Activated T-cell treated with anti-CD3 and anti-CD28 coated beads, Interleukin-2, amount 50 U/mL, for 48 hours (primary cell): ENCODE measurements at places on chromosomes 2 and 18.
A peak's percentile ranks its signal among the peaks of the same experiment; 100 is the strongest.

DNA sequence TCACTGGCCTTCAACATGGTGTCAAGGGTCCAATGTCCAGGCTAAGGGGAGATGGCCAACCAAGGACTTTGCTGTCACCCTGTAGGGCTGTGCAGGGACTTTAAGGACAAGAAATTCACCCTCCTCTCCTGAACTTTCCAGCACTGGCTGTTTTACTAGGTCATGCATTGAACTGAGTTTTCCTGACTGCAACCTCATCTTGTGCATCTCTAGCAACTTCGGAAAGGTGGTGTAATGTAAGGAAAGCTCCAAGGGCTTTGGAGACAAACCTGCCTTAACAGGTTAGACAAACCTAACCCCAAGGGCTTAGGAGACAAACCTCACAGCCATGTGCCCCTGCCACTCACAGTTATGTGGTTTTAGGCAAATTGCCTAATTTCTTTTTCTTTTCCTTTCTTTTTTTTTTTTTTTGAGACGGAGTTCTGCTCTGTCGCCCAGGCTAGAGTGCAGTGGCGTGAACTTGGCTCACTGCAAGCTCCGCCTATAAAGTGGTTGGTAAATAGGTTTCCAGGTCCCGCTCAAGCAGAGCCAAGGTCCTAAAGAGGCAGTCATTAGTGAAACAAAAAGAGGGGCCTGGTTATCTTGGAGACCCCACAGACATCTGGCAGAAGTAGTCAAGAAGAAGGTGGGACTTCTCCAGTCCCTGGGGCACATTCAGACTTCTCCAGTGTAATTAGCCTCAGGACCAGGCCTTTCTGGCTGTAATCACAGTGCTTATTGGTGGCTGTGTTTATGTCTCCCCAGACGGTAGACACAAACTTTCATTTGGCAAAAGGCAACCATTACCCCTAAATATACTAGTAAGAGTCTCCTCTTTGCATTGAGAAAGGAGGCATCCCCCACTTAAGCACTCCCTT, 37.6 kb upstream of the PMAIP1 start:
- DNase-seq = no peak

GRCh38 chr2:166643980-166644379, 149.9 kb upstream of the SCN7A start:
- no peak for DNase-seq

DNA sequence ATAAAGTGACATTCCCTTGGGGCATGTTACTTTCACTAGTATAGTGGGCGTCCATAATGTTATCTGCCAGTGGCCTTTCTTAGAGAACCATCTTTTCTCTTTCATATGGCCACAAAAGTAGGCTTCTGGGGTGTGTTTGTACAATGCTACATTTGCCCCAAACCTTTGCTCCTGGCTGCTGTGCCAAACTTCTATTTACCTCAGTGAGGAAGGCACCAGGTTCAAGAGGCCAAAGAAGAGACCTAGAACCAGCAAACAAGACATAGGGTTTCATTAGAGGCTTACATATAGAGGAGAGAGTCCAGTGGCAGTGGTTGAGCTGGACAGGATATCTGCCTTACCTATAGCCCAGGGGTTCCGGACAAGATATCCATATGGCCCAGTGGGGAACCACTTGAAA, 48.5 kb downstream of the CPO start:
- DNase-seq = no peak

GRCh38 chr2:58207189-58207588, 33.9 kb downstream of the FANCL start:
- no peak for DNase-seq

GRCh38 chr2:49294225-49294624, 139.9 kb upstream of the FSHR start:
- no peak for DNase-seq

- DNase-seq = no peak
Observed at GRCh38 chr2:217714287-217714751, 288.5 kb downstream of the TNS1 start.

GRCh38 chr18:9835825-9836224, 49.9 kb upstream of the TXNDC2 start:
- no peak for DNase-seq

DNA sequence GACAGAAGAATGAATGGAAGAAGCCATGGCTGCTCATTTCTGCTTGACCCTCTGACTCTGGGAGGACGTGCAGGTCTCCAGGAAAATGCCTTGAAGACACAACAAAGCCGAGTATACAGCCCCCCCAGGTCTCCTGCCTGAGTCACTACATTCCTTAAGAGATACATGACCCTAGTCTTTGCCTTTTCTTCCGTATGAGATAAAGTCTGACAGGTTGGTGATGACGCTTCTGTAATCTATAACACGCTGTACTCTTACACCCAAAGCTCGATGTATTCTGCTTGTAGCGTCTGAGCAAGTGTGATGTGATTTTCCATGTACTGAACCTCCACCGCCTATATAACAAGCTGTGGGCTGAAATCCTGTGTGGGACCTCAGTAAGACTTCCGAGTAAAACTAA, 77.3 kb downstream of the KCTD1 start:
- DNase-seq = no peak

- no peak for DNase-seq
Observed at GRCh38 chr18:3554091-3554601, 104.2 kb downstream of the TGIF1 start.

DNA sequence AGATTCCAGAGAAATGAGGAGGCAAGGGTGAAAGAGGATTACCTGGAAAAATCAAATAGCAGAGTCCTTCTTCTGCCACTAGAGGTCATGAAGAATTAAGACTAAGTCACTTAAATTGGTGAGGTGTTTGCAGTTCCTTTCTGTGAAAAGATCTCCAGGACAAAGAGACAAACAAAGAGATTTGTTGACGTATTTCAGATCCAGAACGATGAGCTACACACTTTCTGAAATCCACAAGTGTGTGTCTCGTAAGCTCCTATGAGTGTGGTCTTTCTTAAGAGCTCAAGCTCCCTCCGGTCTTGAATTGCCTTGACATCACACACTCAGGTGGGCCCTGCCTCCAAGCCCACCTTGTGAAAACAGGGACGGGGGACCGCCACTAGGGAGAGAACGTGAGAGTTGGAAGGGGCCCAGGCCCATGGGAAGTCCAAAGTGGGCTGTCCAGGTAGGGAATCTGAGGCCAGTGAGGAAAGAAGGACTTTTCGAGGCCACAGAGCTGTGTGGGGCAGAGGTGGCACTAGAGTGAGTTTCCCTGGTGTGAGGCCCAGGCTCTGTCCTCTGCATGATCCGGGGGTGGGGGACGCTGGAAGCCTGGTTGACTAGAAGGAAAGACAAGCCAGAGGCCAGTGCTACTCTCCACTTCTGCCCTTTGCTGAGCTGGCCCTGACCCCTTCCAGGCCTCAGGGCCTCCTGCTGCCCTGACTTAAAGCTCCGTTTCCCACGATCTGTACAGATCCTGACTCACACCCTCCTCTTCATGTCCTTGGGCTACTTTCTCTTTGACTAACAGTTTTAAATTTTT, 168.1 kb upstream of the NCK2 start:
- DNase-seq = peak; percentile 32

- DNase-seq = no peak
Observed at GRCh38 chr2:138227195-138227594, 262.9 kb downstream of the HNMT start.

GRCh38 chr2:152676461-152676860, 40.8 kb downstream of the PRPF40A start:
- DNase-seq = no peak

GRCh38 chr2:9113916-9114315, 92.7 kb upstream of the ASAP2 start:
- no peak for DNase-seq

- DNase-seq = peak; percentile 84
Observed at GRCh38 chr2:190881598-190882410, 1.2 kb downstream of the GLS start.

DNA sequence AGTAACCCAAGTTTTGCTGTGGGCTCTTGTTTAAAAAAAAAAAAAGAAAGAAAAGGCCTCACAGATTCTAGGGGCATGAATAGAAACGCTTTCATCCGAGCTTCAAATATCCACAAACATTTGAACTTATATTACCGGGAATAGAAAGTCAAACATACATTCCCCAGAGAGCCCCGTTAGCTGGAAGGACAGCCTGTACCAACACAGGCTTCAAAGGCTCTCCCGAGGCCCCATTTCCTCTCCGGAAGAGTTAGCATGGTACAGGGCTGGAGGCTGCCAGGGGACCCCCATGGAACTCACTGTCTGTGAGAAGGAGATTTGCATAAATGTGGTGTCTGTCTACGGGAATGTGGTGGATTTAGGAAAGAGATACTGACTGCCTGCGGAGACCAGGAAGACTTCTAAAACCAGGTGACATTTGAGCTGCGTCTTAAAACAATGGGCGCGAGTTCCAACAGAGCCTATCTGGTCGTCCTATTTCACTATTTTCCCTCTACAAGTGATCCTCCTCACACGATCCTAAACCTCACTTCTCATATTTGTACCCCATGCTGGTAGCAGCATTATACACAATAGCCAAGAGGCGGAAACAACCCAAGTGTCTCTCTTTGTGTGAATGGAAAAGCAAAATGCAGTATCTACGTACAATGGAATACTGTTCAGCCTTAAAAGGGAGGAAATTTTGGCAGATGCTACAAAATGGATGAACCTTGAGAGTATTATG, 820 bp upstream of the MATN3 start:
- DNase-seq = no peak

GRCh38 chr2:46489423-46490174, 10.2 kb downstream of the TMEM247 start:
- no peak for DNase-seq

- DNase-seq = no peak
Observed at GRCh38 chr2:2523461-2524347, 192.6 kb upstream of the MYT1L start.

GRCh38 chr2:205650450-205650849, 31.9 kb upstream of the NRP2 start:
- no peak for DNase-seq

DNA sequence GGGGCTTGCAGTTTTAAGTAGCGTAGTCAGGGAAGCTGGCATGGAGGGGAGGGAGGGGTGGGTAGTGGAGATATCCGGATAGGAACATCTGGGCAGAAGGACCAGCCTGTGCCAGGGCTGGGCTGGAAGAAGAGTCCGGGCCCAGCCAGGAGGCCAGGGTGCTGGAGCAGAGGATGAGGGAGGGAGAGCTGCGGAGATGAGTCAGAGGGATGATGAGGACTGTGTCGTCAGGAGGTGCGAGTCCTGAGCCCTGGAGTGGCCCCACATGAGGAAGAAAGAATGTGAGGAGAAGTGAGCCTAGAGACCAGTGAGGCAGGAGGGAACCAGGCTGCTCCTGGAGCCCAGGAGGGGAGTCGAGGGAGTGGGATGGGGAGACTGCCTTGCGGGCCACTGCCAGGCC, 82.4 kb downstream of the CTIF start:
- DNase-seq = no peak

- DNase-seq = no peak
Observed at GRCh38 chr18:62977512-62977911, 262.2 kb downstream of the PHLPP1 start.

- no peak for DNase-seq
Observed at GRCh38 chr18:64986906-64987495, 763.8 kb upstream of the CDH7 start.

DNA sequence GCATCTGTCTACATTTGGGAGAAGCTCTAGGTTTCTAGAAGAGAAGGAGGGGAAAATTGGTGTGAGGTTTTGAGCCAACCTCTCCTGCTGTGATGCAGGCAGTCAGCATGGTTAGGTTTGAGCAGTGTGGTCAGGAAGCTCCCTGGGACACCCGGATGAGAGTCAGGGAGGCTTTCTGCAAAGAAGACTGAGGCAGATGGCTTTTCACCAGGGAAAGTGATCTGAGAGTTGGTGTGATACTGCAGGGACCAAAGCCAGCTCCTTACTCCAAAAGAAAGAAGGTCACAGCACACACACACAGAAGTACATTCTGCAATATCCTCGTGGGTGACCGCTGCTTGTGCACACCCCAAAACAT, 75.8 kb upstream of the BCL11A start:
- DNase-seq = no peak

GRCh38 chr2:65545837-65546805, 113.7 kb upstream of the SPRED2 start:
- DNase-seq = no peak
